ENCODE measurements at places on chromosomes 2 and 18.

GRCh38 chr2:241877989-241878970 is 8.8 kb downstream of the RTP5 start:
- peak; percentile 89 for DNase-seq

- no peak for DNase-seq
Measured at GRCh38 chr18:8786483-8787370, 81.4 kb downstream of the MTCL1 start.

GRCh38 chr18:49756135-49756534 is 57.2 kb downstream of the ACAA2 start:
- DNase-seq = no peak

DNA sequence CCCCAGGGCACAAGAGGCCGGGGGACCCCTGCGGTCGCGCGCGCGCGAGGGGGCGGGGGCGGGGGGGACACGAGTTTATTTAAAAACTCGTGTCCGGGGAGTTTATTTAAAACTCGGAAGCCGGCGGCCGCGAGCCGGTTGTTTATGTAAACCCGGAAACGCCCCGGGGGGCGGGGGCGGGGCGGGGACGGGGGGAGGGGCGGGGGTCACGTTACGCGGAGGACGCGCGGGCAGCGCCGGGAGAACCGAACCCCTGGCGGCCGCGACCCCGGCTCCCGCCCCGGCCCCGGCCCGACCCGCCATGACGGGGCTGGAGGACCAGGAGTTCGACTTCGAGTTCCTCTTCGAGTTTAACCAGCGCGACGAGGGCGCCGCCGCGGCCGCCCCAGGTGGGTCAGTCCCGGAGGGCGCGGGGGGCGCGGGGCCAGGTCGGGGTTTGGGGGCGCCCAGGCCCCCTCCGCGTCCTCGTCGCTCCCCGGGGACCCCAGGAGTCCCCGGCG is 4.4 kb downstream of the NFATC1 start:
- DNase-seq = peak; percentile 49

GRCh38 chr2:210553373-210553772 is 3.0 kb upstream of the CPS1 start:
- no peak for DNase-seq

GRCh38 chr18:76232779-76233178 is 262.3 kb downstream of the ZNF516 start:
- DNase-seq = no peak

GRCh38 chr2:6885968-6886367 is 8.4 kb downstream of the RSAD2 start:
- DNase-seq = no peak

- no peak for DNase-seq
Measured at GRCh38 chr2:33929467-33929866, 330.4 kb upstream of the FAM98A start.

DNA sequence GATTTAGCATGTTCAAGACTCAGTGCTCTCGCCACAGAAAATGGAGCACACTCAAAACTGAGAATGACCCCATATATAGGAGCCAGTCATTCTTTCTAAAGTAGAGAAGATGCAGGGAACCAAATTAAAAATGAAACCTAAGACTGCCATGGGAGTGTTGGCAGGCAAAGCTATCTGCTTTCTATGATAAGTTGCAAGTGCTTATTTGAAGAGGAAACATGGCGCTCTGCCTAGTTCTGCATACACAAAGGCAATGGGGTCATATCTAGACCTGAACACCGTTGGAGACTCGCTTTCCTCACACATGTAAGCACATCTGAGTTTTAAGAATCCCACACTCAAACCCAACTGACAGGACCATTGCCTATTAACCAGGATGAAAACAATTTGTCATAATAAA is 292.5 kb downstream of the ALK start:
- peak; percentile 7 for DNase-seq

GRCh38 chr18:74604774-74605173 is 7.1 kb downstream of the ZNF407 start:
- DNase-seq = no peak

DNA sequence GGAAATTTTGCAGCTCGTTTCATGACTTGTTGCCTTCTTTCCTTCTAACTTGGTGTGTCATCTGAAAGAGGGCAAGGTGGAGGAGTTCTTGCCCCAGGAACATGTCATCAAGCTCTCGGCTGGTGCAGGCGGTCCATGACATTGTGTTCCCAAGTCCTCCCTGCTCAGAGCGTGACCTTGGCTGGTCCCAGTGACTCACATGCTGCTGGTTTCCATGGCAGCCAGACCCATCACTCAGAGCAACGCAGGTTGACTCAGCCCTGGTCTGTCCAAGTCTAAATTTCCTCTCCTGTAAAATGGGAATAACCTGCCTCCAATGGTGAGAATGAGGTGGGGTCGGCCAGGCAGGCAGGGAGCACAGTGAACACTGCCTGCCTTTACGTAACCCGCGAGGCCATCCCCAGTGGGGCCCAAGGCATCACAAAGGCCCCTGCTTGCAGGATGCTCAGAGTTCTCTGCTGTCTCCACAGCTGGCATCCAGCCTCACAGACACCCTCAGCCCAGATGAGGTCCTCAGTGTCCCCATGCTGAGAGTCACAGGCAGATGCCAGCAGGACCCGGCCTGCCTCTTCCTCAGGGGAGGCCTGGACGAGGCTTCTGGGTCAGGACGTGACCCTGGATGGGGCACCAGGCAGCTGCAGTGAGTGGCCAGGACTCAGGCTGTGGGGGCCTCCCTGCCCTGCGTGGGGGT is 143.7 kb downstream of the TPO start:
- DNase-seq = no peak

DNA sequence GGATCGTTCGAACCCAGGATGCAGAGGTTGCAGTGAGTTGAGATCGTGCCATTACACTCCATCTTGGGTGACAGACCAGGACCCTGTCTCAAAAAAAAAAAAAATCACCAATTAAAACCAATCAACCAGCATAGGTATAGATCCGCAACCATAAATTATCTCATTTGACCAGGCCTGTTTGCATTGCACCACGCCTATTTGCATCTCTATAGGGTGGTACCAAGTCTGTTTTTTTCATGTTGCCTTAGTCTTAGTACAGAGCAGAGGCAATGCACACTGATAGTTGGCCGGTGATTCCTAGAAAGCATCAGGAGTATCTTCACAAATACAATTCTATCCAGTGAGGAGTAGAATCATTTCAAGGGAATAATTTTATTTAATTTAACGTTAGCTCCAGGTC is 9.3 kb upstream of the NPC1 start:
- DNase-seq = no peak

DNA sequence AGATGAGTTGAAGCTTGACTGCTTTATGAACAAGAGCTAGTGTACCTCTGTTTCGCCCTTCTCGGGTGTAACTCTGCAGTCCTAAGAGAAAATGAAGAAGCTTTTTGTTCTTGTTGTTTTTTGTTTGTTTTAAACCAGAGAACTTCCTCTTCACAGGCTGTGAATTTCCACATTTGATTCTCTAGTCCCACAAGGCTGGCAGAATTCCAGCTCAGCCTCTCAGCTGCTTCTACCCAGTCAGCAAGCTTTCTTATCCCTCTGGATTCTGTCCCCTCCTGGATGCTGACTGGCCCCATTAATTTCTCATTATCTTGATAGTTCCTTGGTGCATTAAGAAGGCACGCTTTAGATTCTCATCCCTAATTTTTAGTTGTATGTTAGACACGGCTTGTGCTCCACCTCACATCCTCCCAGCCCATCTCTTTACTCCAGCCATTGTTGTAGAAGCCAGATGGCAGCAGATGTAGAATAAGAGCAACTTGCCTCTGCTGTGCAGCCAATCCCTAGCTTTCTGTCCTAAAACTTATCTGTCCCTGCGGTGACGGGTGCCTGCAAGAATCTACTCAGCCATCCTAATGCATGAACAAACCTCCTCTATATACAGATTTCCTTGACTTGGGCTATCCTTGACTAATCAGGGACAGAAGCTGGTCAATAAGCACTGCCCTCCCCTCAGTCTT is 12.3 kb upstream of the RESP18 start:
- no peak for DNase-seq

DNA sequence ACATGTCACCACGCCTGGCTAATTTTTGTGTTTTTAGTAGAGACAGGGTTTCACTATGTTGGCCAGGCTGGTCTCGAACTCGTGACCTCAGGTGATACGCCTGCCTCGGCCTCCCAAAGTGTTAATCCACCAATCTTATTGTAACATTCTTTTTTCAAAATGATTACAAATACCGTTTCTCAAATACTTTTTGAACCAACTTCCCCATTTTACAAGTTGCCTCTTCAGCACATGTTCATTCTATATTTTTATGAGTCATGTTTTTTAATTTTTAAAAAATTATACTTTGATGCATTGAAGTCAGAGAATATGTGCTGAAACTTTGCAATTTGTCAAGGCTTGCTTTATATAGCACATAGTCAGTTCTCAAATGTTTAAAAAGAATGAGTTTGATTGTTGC is 58.2 kb downstream of the QPCT start:
- DNase-seq = no peak

DNA sequence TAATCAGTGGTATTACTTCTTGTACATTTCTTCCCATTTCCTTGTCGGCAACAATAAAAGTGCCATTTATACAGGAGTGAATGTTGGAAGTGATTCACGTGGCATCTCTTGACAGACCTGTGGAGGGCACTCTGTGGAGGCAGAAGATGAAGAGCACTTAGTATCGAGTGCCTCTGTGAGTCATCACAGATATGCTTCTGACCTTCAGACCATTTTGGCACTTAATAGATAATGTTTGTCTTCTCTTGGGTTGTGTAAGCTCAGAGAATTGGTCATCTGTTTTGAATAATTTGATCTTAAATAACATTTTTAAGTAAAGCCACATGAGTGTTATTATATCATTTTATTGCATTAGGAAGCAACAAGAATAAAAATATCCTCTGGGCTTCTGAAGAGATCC is 305.5 kb downstream of the PTPRM start:
- DNase-seq = no peak

DNA sequence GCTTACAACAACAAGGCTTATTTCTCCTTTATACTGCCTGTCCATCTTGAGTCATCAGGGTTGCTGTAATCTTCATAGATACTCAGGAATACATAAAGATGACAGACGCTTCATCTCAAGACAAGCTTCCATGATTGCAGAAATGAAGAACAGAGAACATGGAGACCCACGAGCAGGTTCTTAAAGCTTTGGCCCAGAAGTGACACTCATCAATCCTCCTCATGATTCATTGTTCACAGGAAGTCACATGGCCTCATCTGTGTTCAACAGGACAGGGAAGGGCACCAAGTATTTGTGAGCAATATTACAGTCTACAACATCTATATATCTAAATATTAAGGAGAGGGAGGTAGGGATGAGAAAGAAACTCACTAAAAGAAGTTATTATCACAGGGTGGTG is 36.5 kb upstream of the PGAP1 start:
- no peak for DNase-seq

GRCh38 chr2:145411493-145411892 is 891.6 kb upstream of the ZEB2 start:
- DNase-seq = no peak

DNA sequence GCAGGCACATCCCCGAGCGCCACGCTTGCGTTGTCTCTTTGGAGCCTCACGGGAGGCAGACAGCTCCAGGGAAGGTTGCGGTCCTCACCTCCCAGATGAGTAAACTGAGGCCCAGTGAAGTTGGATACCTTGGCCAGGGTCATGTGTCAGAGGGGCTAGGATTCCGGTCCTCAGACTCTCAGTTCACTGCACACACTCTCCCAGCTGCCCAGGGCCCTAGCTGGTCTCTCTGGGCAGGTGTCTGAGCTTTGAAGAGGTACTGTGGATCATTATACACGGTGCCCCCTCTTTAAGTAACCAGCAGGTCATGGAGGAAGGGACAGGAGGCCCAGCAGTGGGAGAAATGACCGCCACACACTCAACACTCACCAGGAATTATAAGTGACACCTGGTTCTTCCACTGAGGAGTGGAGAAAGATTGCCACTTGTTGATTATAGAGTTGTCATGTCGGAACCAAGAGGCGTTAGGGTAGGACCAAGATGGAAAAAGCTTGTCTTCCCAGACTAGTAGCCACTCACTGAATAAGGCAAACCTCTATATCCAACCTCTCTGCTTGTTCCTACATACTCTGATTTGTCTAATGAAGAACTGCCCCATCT is 588 bp downstream of the TMEM214 start:
- DNase-seq = no peak

DNA sequence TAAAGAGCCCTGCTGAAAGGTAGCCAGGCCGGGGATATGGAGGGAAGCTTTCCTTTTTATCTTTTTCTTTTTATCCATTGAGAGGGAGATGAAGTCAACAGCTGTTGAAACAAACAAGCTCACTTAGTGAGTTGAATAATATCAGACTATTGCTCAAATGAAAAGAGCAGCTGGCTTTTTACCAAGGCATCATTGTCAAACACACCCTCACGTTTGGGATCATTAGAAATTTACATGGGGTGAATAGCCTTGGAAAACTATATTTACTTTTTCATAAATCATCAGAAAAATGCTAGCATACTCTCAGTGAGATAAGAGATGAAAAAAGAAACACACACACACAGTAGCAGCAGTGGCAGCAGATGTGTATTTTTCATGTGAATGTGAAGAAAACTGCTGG is 71.5 kb upstream of the HNMT start:
- no peak for DNase-seq
